ENCODE measurements at places on chromosomes 6 and 20.

DNA sequence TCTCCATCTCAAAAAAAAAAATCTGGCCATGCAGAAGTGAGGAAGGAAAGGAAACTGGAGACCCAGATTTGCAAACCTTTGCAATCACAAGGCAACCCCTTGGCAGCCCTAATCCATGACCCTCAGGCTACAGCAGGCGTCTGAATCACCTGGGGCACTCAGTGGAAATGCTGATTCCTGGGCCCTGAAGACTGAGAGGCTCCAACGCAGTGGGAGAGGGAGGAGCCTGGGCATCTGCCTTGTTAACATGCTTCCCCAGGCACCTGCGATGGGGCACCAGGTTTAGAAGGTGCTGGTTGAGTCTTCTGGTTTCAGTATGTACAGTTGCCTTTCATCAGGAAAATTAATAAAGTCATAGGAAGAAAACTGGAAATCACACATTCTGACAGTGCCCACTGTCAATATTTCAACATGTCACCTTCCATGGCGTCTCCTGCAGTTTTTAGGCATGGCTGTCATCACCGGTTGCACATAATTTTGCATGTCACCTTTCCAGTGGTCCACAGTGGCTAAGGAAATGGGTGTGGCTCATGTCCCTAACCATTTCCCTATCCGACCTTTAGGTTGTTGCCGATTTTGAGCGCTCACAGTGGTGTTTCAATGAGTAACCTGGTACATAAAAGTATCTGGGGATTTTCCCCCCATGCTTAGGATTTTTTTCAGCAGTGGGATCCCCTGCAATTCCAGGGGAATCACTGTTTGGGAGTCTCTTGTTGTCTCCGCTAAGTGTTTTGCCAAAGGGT lies 56.9 kb downstream of the PREX1 start:
- DNase-seq = no peak

- DNase-seq = no peak
Observed at GRCh38 chr6:168864541-168865460, 388.8 kb downstream of the THBS2 start.

GRCh38 chr6:16136621-16137450 lies 8.0 kb downstream of the MYLIP start:
- peak; percentile 89 for DNase-seq

DNA sequence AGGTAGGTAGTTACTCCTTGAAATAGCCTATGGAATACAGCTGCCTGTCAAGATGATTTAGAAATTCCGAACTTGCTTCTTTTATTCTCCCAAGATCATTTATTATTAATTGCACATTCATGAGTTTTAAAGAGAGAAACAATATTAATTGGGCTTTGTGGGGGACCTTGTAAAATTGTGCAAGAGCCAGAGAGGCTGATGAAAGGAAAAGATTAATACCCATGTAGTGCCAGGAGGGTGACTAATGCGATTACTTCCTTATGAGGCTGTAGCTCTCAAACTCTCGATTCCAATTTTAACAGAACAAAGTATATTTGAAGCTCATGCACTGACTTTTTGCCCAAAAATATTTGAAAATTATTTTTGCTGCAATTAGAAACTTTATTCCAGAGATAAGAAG lies 423.8 kb upstream of the ID4 start:
- DNase-seq = peak; percentile 69

- no peak for DNase-seq
Observed at GRCh38 chr6:141744971-141745370, 387.8 kb upstream of the GJE1 start.

- DNase-seq = no peak
Observed at GRCh38 chr6:90820436-90820835, 233.6 kb upstream of the MAP3K7 start.

- peak; percentile 3 for DNase-seq
Observed at GRCh38 chr6:145895802-145896201, 68.4 kb downstream of the SHPRH start.

- DNase-seq = no peak
Observed at GRCh38 chr6:87281426-87281825, 41.0 kb upstream of the SMIM8 start.

DNA sequence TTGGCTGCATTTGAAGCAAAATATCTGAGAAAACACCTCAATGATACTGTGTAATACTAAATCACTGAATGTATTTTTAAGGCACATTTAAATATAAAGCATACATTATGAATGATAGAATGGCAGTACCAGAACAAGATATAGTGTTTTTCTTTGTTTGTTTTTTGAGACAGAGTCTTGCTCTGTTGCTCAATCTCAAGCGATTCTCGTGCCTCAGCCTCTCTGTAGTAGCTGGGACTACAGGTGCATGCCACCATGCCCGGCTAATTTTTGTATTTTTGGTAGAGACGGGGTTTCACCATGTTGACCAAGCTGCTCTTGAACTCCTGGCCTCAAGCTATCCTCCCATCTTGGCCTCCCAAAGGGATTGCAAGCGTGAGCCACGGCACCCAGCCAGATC lies 2.3 kb upstream of the BICRAL start:
- no peak for DNase-seq

DNA sequence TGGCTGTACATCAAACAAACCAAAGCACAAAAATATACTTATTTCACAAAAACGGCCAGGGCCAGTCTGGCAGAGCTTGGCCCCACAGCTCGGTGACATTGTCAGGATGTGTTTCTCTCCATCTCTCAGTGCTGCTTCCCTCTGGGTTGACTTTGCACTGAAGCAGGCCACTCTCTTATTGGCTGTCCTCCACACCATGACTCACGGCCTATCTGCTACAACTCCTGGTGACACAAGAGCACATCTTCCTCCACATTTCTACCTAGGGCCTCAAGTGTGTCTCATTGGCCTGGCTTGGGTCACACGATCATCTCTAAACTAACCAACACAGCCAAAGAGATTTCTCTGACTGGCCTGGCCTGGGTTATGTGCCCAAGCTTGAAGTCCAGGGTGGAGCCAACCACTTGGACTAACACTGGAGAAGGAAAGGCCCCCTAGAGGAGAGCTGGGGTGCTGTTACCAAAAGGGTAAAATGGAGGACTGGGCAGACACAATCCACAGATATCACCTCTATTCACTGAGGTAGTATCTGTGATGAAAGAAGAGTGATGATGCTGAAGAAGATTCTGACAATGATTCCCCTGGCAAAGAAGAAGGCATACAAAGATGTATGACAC lies 159.8 kb upstream of the TSHZ2 start:
- peak; percentile 23 for DNase-seq

GRCh38 chr20:35000311-35000921 lies 44.7 kb downstream of the MYH7B start:
- no peak for DNase-seq

GRCh38 chr6:100593522-100593921 lies 128.8 kb upstream of the SIM1 start:
- peak; percentile 24 for DNase-seq

DNA sequence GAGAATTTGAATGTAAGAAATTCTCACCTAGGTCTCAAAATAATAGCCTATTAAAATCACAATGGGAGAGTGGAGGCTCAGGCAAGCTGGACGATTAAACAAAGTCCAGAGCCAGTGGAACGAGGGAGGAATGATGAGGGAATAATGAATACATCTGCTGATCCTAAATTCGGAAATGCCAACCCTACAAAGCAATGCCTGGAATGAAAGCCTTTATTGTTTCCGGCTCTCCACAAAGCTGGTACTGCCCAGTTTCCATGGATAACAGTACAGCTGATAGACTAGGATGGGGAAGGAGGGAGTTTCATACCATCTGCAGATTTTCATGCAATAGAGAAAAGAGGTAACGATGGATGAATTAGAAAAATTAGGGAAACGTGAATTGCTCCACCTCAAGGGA lies 356.1 kb downstream of the CBLN4 start:
- no peak for DNase-seq

GRCh38 chr6:145086197-145086596 lies 649.1 kb downstream of the EPM2A start:
- peak; percentile 74 for DNase-seq

- DNase-seq = no peak
Observed at GRCh38 chr20:57805747-57806146, 95.9 kb upstream of the PMEPA1 start.

DNA sequence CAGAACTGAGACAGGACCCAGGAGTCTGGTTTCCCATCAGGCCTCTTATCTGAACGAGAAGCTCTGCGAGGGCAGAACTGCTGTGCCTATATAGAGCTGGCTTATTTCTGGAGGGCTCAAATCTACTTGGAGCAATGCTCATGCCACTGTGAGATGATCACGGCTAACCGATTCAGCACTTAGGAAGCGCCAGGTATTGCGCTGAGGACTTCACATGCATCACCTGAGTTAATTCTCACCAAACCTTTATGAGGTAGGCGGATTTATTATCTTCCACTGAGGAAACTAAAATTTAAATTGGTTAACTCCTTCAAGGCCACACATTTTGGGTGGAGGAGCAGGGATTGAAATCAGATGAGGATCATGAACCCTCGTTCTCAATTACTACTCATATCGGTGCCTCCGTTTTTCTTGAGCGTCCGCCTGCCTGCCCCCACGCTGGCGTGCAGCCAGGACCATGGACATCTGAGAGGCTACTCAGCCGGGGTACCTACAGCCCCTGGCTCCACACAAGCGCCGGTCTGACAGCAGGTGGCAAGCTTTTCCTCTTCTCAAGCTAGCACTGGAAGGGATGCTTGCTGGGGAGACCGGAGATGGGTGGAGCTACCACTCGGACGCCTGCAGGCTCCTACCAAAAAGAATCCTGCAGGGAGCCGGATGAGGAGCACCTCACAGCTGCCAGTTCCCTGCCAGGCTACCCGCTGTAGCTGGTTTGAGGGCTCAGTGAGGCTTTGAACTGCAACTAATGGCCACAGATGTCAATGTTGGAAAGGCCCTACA lies 1.0 kb upstream of the PCIF1 start:
- DNase-seq = peak; percentile 76

DNA sequence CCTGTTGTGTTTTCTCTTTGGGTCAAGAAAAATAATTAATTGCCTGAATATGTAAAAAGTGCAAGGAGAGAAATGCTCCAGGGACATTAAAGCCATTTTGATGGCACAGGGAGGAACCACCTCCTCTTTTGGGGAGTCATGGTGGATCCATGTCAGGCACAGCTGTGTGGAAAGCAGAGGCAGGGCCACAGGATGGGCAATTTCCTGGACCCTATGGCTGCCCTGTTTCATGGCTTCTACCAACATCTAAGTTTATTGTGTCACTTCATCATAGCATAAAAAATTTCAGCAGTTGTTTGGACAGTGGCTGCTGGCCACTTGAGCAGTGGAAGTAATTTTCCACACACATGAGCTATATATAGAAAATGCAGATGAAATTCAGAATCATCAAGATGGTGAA lies 238.2 kb downstream of the SYNE1 start:
- DNase-seq = no peak

DNA sequence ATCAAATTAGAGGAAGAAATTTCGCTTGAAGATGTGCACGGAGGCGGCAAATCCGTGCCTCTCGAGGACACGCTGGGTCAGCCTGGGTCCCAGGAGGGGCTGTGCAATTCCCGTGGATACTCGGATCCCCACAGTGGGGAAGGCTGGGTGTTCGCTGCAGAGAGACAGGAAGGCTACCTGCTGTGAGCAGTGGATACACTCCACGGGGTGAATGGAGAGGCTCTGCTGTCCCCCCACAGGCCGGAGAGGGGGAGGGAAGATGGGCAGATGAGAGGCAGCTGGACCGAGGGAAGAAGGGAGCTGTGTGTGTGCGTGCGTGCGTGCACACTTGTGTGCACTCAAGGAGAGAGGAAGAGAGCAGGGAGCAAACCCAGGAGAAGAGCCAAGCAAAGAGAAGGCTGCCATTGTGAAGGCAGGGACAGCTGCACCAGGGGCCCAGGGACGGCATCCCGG lies 57.3 kb downstream of the SULF2 start:
- no peak for DNase-seq

- no peak for DNase-seq
Observed at GRCh38 chr20:60113024-60113724, 155.0 kb downstream of the CDH26 start.
